Activated B cell treated with CpG ODN at 0.5 μM for 24 hours (primary cell): ENCODE measurements at places on chromosomes 12 and 14.

- H3K36me3 ChIP-seq = no peaks in the 10 kb centered on the region
- H3K4me1 ChIP-seq = no peaks in the 10 kb centered on the region
- no peak overlapping the region for H3K4me3 ChIP-seq
- peaks cover 5% of the 10 kb centered on the region for H3K27me3 ChIP-seq
Measured at GRCh38 chr12:113622410-113622809, 150.7 kb upstream of the LHX5 start.

DNA sequence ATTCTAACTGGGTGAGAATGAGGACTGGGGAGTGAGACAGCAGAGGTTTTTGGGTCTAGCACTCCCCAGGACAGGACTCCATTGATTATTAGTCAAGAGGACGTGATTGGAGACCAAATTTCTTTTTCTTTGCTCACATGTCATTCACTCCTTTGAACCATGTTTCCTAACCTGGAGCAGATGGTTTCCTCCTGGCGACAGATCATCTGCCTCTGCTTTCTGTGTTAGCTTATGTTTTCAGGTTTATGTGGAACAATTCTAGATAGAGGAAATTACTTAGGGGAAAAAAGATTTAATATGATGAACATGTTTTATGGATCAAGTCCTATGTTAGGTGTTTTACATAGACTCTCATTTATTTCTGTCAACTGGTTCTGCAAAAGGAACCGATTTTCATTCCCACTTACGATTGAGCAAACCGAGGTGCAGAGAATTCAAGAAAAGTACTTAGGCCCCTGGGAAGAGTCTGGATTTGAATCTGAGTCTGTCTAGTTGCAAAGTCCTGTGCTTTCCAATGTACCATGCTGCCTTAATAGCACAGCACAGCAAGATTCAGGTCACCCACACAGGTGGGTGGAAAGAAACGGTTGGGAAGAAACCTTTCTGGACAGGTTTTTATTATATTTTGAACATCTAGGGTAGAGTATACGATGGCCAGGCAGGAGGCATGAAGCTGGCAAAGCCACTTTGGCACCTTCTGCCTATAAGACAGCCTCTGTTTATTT lies 30.8 kb downstream of the SMOC1 start:
- H3K27me3 ChIP-seq = peaks cover 5% of the 10 kb centered on the region
- no peak for DNase-seq
- H3K4me1 ChIP-seq = no peaks in the 10 kb centered on the region
- H3K27ac ChIP-seq = no peak overlapping the region
- no peak overlapping the region for H3K4me3 ChIP-seq

- no peaks in the 10 kb centered on the region for H3K4me1 ChIP-seq
- H3K27me3 ChIP-seq = no peaks in the 10 kb centered on the region
- no peak overlapping the region for H3K27ac ChIP-seq
- no peaks in the 10 kb centered on the region for H3K36me3 ChIP-seq
- H3K4me3 ChIP-seq = no peak overlapping the region
Measured at GRCh38 chr14:48805315-48805714, 780.9 kb downstream of the RPS29 start.

DNA sequence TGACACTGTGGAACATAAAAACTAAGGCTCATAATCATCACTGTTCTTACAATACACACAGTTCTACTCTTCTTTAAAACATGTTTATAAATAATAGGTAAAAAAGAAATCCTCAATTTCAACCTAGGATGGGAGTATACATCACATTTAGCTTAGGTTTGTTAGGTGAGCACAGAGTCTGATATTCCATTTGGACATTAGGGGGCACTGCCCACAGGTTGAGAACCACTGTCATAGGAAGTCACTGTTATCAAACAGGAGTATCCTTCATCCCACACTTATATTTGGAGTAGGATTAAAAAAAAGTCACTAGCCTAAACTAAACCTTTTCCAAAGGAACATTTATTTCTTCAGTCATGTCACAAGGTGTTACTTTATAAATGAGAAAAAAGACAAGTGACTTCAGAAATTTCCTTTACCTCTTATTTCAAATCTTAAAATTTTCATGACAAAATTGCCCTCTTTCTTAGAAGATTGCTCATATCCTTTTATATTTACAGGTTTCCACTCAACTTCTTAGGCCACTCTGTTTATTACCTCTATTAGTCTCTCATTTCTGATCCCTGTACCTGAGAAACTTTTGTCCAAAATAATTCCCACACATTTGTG lies 240.6 kb downstream of the CPNE8 start:
- DNase-seq = no peak
- no peaks in the 10 kb centered on the region for H3K4me1 ChIP-seq
- H3K36me3 ChIP-seq = no peaks in the 10 kb centered on the region
- H3K4me3 ChIP-seq = no peak overlapping the region
- no peaks in the 10 kb centered on the region for H3K27me3 ChIP-seq
- H3K27ac ChIP-seq = no peak overlapping the region

- no peak for DNase-seq
- peaks cover 13% of the 10 kb centered on the region for H3K4me1 ChIP-seq
- H3K36me3 ChIP-seq = peaks cover 7% of the 10 kb centered on the region
- no peak overlapping the region for H3K4me3 ChIP-seq
Measured at GRCh38 chr12:22044391-22044790, 1.6 kb upstream of the CMAS start.

- H3K27me3 ChIP-seq = no peaks in the 10 kb centered on the region
- no peaks in the 10 kb centered on the region for H3K36me3 ChIP-seq
- DNase-seq = no peak
- no peak overlapping the region for H3K27ac ChIP-seq
Measured at GRCh38 chr14:85616386-85616885, 86.5 kb downstream of the FLRT2 start.

DNA sequence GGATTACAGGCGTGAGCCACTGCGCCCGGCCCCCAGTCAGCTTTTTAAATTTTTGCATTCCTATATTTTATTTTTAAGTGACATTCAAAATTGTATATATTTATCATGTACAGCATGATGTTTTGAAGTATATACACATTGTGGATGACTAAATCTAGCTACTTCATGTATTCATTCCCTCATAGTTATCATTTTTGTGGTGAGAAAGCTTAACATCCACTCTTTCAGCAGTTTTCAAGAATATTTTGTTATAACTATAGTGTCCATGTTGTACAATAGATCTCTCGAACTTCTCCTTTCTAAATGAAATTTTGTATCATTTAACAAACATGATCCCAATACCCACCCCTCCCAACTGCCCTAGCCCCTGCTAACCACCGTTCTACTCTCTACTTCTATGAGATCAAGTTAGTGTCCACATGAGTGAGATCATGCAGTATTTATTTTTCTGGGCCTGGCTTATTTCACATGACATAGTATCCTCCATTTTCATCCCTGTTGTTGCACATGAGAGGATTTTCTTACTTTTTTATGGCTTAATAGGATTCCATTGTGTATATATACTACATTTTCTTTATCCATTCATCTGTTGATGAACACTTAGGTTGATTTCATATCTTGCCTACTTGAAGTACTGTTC lies 8.8 kb upstream of the HEBP1 start:
- no peak overlapping the region for H3K27ac ChIP-seq
- no peak overlapping the region for H3K4me3 ChIP-seq
- H3K36me3 ChIP-seq = no peaks in the 10 kb centered on the region
- no peaks in the 10 kb centered on the region for H3K4me1 ChIP-seq
- peaks cover under 1% of the 10 kb centered on the region for H3K27me3 ChIP-seq

DNA sequence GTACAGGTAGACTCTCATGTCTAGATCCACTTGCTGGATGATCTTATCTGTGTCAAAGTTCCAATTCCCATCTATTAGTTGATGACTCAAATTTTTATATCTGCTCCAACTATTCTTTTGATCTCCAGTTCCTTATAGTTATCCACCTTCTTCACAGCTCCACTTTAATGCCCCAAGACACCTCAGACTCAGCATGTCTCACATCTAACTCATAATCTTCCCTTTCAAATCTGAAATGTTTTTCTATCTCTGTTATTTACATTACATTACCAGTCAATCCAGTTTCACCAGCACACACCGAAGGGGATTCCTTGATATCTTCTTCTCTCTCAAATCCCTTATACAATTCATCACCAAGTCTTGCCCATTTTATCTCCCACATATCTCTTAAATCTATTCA lies 3.7 kb upstream of the METAP2 start:
- no peak overlapping the region for H3K27ac ChIP-seq
- H3K4me1 ChIP-seq = peaks cover 28% of the 10 kb centered on the region

GRCh38 chr12:45425426-45425825 lies 209.5 kb downstream of the ANO6 start:
- no peak overlapping the region for H3K4me3 ChIP-seq
- H3K27me3 ChIP-seq = no peaks in the 10 kb centered on the region

- no peak overlapping the region for H3K4me3 ChIP-seq
- H3K4me1 ChIP-seq = no peaks in the 10 kb centered on the region
- DNase-seq = no peak
- H3K27me3 ChIP-seq = no peaks in the 10 kb centered on the region
Measured at GRCh38 chr12:18655351-18655750, 82.5 kb downstream of the PLCZ1 start.

DNA sequence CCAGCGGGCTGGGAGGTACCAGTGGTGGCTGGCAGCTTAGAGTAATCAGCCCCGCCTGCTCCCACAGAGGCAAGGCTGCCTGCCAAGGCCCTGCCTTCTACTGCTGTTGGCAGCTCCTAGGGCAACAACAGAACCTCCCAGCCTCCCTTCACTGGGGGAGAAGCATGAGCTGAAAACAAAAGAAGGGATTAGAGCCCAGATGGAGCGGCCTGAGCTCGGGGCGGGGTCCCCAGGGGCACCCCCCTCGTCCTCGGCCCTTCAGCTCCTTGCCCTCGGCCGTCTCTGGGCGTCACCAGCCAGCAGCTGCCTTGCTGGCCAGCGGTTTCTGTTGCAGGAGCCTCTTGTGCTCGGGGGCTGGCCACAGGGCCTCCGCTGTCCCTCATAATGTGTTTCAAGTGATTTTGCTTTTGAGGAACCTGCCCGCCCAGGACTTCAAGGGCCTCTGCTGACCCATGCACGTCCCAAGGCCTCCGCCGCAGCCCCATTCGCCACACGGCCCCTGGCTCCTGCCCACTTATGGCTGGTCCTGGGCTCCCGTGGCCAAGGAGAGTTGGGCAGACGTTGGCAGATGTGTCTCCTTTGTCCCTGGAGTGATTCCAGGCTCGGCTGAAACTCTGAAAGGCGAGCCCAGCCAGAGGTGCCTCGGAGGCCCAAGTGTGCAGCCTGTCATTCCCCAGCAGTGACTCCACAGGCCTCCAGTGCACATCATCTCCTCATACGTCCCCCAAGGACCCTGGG lies 49.7 kb downstream of the PSMA6 start:
- no peak for DNase-seq
- no peak overlapping the region for H3K4me3 ChIP-seq
- H3K36me3 ChIP-seq = no peaks in the 10 kb centered on the region

DNA sequence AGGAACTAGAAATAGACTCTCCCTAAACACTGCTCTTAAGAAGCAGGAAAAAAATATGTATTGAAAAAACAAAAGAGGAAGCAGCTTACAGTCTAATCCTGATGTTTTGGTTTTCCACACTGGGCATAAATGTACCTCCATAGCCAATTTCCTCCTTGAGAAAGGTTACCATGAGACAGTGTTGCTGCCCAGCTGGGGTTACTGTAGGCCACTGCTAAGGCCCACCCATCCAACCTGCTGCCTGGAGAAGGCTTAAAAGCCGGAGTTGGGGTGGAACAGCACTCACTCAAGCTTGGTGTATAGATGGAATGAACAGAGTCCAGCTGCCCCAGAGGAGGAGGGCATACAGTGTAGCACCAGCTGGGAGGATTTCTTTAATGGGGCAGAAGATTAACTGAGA lies 41.1 kb downstream of the ERG28 start:
- DNase-seq = no peak
- peaks cover 22% of the 10 kb centered on the region for H3K4me1 ChIP-seq
- H3K27ac ChIP-seq = no peak overlapping the region

DNA sequence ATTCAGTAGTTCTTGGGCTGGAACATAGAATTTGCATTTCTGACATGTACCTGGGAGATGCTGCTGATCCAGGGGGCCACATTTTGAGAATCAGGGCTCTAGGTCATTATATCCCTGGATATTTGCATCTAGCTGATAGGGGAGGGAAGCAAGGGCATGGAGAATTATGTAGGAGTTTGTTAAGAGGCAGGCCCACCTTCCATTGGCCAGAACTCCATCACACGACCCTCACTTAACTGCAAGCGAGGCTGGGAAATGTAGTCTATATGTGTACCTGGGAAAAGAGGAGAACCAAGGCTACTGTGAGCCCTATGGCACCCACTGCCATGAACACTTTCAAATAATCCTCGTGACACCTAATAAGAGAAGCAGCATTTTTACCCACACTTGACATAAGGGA lies 657.6 kb downstream of the MED13L start:
- H3K4me1 ChIP-seq = no peaks in the 10 kb centered on the region
- no peaks in the 10 kb centered on the region for H3K36me3 ChIP-seq
- no peak overlapping the region for H3K4me3 ChIP-seq
- H3K27me3 ChIP-seq = no peaks in the 10 kb centered on the region

- no peaks in the 10 kb centered on the region for H3K4me1 ChIP-seq
- H3K36me3 ChIP-seq = no peaks in the 10 kb centered on the region
- DNase-seq = no peak
- no peak overlapping the region for H3K4me3 ChIP-seq
- H3K27ac ChIP-seq = no peak overlapping the region
Measured at GRCh38 chr12:18327036-18327435, 65.7 kb downstream of the PIK3C2G start.

- H3K27me3 ChIP-seq = no peaks in the 10 kb centered on the region
- H3K4me1 ChIP-seq = no peaks in the 10 kb centered on the region
- no peak overlapping the region for H3K4me3 ChIP-seq
- H3K36me3 ChIP-seq = no peaks in the 10 kb centered on the region
- DNase-seq = no peak
Measured at GRCh38 chr12:77559400-77560074, 271.2 kb upstream of the NAV3 start.

DNA sequence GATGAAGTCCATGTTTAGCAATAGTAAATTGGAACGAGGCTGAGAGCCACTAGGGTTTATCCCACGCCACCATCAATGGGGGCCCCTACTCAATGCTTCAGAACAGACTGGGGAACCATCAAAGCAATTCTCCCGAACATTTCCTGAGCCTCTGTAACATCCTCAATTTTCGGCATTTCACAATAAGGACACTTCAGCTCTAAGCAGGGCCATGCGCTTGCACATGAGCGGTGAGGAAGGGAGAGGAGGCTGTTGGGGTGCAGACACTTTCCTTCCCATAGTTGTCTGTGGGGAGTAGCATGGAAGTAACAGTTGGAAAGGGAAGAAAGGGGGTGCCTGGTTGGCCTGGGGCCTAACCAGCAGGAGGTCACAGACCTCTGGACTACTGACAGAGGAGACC lies 129.9 kb upstream of the PRMT8 start:
- no peaks in the 10 kb centered on the region for H3K36me3 ChIP-seq
- DNase-seq = no peak
- H3K27me3 ChIP-seq = peaks cover 22% of the 10 kb centered on the region
- H3K4me3 ChIP-seq = no peak overlapping the region
- H3K27ac ChIP-seq = no peak overlapping the region
- H3K4me1 ChIP-seq = peaks cover 4% of the 10 kb centered on the region

- no peaks in the 10 kb centered on the region for H3K36me3 ChIP-seq
- no peaks in the 10 kb centered on the region for H3K4me1 ChIP-seq
- DNase-seq = no peak
- H3K4me3 ChIP-seq = no peak overlapping the region
Measured at GRCh38 chr12:6158255-6158654, 33.8 kb upstream of the VWF start.

- no peaks in the 10 kb centered on the region for H3K36me3 ChIP-seq
- H3K4me1 ChIP-seq = peaks cover 37% of the 10 kb centered on the region
- peak overlapping the region; percentile 7 for H3K27ac ChIP-seq
- H3K27me3 ChIP-seq = no peaks in the 10 kb centered on the region
- H3K4me3 ChIP-seq = no peak overlapping the region
Measured at GRCh38 chr14:74843653-74844052, 32.3 kb downstream of the PROX2 start.
